Stimulated activated CD4-positive, alpha-beta T cell treated with anti-CD3 and anti-CD28 coated beads, Interleukin-1b, Interleukin-23, amount 100 ng/mL, for 1 hour (primary cell): ENCODE measurements at places on chromosomes 4 and X.

GRCh38 chr4:336099-336892 lies 1.3 kb upstream of the ZNF141 start:
- no peak for DNase-seq

GRCh38 chr4:83503974-83504373 lies 19.1 kb upstream of the ABRAXAS1 start:
- no peak for DNase-seq

DNA sequence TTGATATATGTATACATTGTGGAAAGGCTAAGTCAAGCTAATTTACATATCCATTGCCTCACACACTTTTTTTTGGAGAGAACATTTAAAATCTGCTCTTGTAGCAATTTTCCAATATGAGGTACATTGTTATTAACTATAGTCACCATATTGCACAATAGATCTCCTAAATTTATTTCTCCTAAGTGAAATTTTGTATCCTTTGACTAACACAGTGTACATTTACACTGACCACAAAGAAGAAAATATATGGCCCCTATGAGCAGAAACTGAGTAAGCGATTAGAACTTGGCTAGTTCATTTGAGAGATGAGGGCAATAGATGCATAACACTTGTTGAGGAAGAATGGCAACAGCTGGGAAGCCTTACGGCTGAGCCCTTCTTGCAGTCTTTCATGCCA lies 20.3 kb upstream of the GUCY1B1 start:
- no peak for DNase-seq

DNA sequence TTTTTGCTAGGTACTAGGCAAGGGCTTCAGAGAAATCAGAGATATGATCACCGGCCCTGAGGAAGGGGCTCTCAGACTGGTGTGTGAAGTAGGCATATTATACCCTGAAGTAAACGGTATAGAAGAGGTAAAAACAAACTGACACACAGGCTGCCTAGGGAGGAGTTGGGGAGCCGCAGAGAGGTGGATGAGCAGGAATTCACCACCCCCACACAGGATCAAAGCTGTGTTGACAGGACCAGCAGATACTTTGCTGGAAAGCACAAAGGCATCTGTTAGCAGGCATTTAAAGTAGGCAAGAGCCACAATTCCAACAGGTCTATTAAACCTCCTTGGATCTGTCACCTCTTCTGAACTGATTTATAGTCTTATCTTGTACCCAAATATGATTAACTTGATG lies 71.8 kb upstream of the GPR34 start:
- DNase-seq, result no peak

DNA sequence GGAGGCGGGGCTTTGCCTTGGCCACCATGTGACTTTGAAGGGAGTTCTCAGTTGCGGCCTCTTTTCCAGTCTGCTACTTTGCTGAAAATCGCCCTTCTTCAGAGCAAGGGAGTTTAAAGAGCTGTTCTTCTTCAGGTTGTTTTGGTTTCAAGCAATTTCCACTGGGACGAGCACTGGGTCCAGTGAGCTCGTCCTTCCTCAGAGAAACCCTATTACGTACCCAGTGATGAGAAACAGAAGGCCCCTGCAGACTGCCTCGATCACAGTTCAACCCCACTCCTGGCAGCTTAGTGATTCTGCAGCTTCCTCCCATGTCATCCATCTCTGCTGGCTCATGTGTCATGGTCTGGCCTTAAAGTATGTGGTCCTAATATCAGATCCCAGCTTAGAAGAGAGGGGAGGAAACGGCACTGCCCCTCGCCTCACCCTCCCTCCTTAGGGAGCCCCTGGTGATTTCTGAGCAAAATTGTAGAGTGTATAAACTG lies 7.8 kb upstream of the FAM149A start:
- DNase-seq, result no peak

DNA sequence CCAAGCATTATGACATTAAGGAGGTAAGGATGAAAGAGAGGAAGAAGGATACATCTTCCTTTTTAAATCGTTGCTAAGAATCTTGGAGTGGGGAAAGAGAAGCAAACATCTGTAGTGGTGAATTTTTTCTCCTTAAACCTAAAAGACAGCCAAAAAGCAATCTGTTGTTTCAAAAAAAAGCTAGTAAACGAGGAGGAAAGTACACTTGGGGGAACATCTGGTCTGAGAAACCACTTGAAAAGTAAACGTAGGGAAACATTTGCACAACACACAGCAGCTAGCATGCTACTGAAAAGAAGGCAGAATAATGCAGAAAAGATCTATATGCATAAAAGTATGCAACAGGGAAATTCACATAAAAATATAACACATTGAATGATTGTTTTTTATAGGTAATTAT lies 1485.6 kb downstream of the PCDH19 start:
- DNase-seq, result no peak

GRCh38 chrX:69324851-69325250 lies 159.6 kb upstream of the PJA1 start:
- no peak for DNase-seq

GRCh38 chr4:77930876-77931275 lies 68.2 kb downstream of the MRPL1 start:
- DNase-seq, result no peak

DNA sequence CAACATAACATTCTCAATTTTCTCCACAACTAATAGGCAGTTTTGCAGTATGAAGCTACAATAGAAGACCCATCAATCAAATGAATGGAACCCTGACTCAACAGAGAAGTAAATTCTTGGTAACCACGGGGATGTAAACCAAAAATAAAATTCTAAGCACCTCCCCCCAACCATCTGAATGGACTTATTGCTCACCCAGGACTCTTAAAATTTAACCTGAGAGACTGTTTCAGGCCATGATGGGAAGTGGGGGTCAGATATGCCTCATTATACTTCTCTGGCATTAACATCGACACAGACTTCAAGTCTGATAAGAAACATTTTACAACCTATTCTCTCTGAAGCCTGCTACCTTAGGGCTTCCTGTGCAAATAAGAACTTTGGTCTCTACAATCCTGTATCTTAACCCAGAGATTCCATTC lies 620.9 kb downstream of the TLL1 start:
- no peak for DNase-seq

GRCh38 chrX:5236749-5237148 lies 991.9 kb downstream of the NLGN4X start:
- no peak for DNase-seq

- DNase-seq, result no peak
These were observed 35.8 kb upstream of the IL13RA2 start for GRCh38 chrX:115053223-115053622.
